HAP-1 (cell line): ENCODE measurements at places on chromosomes 4 and X.

DNA sequence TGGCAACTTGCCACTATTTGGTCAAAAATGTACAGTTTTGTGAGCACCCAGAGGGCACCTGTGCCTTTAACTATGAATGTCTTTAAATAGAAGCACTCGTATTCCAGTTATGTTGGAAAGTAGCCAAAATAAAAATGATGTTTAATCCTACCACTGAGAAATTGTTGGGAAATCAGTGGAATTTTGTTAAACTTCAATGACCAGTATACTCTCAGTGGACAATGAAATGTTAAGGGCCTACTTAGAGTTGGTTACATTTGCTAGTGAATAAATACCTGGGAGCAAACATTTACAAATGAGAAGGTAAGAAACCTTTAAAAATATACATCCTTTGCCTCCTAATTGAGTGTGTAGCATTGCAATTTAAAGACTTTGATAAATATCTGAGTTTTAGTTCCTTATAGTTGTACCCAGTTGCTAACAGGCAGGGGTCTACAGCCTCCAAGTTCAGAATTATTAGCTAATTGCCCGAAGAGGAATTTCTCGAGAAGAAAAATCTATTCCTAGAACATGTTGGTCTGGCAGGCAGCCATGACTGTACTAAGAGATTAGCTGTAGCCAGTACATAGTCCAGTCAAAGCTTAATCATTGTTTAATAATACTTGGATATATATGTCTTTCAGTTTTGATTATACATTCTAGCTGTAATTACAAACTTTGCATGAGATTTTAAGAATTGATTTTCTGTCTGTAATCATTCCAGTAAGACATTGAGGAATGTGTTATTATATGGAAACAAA lies 93.2 kb downstream of the IL1RAPL2 start:
- no peak for DNase-seq

GRCh38 chr4:145734576-145735346 lies 54.8 kb downstream of the C4orf51 start:
- no peak for DNase-seq

GRCh38 chrX:112866175-112866574 lies 25.5 kb upstream of the AMOT start:
- no peak for DNase-seq

- DNase-seq: no peak
Observed at GRCh38 chr4:79663141-79663540, 255.1 kb upstream of the GK2 start.

- DNase-seq: no peak
Observed at GRCh38 chr4:9859810-9860209, 78.4 kb downstream of the DRD5 start.
